ENCODE measurements at places on chromosomes 12 and 14.

- no peaks in the 10 kb centered on the region for H3K27me3 ChIP-seq
- peak; percentile 50 for DNase-seq
- H3K27ac ChIP-seq: peak overlapping the region; percentile 82
- H3K36me3 ChIP-seq: no peaks in the 10 kb centered on the region
- H3K4me1 ChIP-seq: peaks cover 49% of the 10 kb centered on the region
Measured at GRCh38 chr12:12007001-12007712, 63.6 kb upstream of the BCL2L14 start.

DNA sequence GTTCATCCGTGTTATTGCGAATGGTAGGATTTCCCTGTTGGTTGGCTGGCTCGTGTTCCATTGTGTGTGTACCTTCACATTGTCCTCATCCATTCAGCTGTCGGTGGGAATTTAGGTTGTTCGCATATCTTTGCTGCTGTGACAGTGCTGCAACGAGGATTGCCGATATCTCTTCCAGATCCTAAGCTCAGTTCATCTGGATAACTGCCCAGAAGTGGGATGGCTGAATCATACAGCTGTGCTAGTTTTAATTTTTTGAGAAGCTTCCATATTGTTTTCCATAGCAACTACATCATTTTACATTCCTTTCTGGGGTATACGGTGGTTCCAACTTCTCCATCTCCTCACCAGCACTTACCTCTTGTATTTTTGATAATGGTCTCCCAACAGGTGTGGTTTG lies 292.8 kb upstream of the SFSWAP start:
- H3K27me3 ChIP-seq: no peaks in the 10 kb centered on the region
- H3K36me3 ChIP-seq: no peaks in the 10 kb centered on the region
- H3K27ac ChIP-seq: no peak overlapping the region

GRCh38 chr12:71626098-71626497 lies 37.5 kb downstream of the ZFC3H1 start:
- peaks cover 4% of the 10 kb centered on the region for H3K4me1 ChIP-seq
- DNase-seq: no peak

- no peaks in the 10 kb centered on the region for H3K27me3 ChIP-seq
- H3K4me3 ChIP-seq: no peak overlapping the region
- H3K27ac ChIP-seq: peak overlapping the region; percentile 80
Measured at GRCh38 chr14:68284333-68284732, 464.8 kb downstream of the RAD51B start.

DNA sequence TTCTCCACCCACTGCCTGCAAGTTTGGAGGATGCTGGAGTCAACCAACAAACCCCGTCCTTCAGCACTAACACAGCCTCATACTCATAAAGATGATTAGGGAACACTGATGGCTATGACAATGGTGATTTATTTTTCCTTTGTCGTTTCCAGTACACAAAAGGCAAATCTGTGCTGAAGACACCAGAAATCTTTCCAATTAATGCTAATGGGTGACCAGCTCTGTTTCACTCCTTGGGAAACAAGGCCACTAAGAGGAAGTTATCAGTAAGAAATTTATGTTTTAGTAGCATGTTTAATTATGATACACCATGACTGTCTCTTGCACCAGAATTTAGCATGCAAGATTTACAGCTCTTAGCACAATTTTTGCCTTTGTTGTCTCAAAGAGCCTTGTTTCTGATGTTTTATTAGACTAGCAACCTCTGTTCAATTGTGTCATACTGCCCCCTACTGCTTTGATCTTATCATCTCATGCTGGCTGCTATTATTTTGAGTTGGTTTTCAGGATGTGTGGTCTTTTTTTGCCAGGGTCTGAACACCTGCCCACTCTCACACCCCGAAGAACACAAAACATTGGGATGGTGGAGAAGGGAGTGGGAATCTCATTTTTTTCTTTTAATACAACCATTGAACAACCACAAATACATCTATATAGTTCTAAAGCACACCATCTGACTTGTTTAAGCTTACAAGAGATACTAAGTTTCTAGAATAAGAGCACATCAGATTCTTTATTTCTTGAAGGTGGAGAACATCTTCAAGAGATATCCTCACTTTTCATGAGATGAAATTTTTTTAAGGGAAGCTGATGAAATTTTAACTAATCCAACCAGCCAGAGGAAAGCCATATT lies 160.9 kb downstream of the SPTSSA start:
- H3K36me3 ChIP-seq: no peaks in the 10 kb centered on the region
- H3K27ac ChIP-seq: no peak overlapping the region
- no peak overlapping the region for H3K4me3 ChIP-seq
- DNase-seq: no peak
- H3K4me1 ChIP-seq: no peaks in the 10 kb centered on the region

DNA sequence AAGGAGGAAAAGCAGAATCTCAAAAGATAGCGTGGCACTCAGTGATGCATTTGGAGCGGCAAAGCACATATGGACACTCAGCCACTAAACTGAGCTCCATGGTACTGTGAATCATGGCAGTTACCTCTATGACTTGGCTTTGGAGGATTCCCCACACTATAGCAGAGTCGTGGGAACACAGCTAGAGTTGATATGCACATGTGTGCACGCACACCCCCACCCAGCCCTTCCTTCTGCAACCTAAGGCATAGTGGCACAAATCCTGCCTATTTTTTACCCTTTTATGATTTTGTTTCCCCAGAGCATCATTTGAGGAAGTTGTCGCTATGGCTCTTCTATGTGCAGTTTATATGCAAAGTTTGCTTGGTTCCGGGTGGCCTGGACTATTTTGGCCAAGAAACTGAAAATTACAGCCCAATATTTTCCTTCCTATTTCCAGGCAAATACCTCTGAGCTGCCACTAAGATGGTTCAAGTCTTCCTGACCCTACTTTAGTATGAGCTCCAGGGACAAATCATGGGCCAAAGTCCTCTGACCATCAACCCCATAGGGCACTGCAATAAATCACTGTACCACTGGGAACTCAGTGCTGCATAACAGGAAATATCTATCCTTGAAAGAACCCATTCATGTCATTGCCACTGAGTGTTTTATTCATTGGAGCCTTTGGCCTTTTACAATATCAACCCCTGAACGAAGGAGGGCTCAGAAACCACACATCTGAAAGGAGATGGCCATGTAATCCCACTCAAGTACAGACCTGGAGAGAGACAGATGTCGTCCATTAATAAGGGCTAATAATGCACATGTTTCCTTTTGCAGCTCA lies 177.5 kb downstream of the EGLN3 start:
- H3K36me3 ChIP-seq: no peaks in the 10 kb centered on the region
- DNase-seq: no peak
- no peak overlapping the region for H3K27ac ChIP-seq
- H3K4me1 ChIP-seq: no peaks in the 10 kb centered on the region

- no peaks in the 10 kb centered on the region for H3K27me3 ChIP-seq
- no peak overlapping the region for H3K27ac ChIP-seq
- no peak overlapping the region for H3K4me3 ChIP-seq
Measured at GRCh38 chr12:119423285-119423684, 88.8 kb downstream of the CCDC60 start.

GRCh38 chr12:65659681-65660080 lies 164.6 kb upstream of the HMGA2 start:
- no peak overlapping the region for H3K4me3 ChIP-seq
- H3K4me1 ChIP-seq: no peaks in the 10 kb centered on the region
- H3K36me3 ChIP-seq: no peaks in the 10 kb centered on the region
- DNase-seq: no peak

Measured in effector memory CD4-positive, alpha-beta T cell (primary cell).